ENCODE measurements at places on chromosomes 5 and 9. TPM values are rescaled to one million over a fixed set of nuclear protein-coding genes. Genes with fewer than 3 reads are reported as not detected.

Gene GLT6D1
- not detected for total RNA-seq

Gene LVRN
- total RNA-seq = 0.52 TPM

Gene PCDHGA2
- 14.0 TPM for total RNA-seq

Gene ELAVL2
- total RNA-seq = not detected

Gene OR1J2
- total RNA-seq = not detected

Gene ADAMTSL1
- 0.46 TPM for total RNA-seq

Gene MSMP
- not detected for total RNA-seq

Gene CDC20B
- not detected for total RNA-seq

Gene PCDHGA4
- 9.9 TPM for total RNA-seq

- DNase-seq = no peak
Measured at GRCh38 chr5:122835681-122836080, 9.7 kb upstream of the SNX24 start.

GRCh38 chr5:83570916-83571315 is 99.4 kb downstream of the VCAN start:
- no peak for DNase-seq

- DNase-seq = peak; percentile 20
Measured at GRCh38 chr5:1184481-1184880, 16.9 kb upstream of the SLC6A19 start.

GRCh38 chr5:172940268-172941066 is 18.8 kb upstream of the RPL26L1 start:
- no peak for DNase-seq

GRCh38 chr5:143456952-143457547 is 53.6 kb upstream of the NR3C1 start:
- no peak for DNase-seq

- DNase-seq = no peak
Measured at GRCh38 chr5:170630711-170631141, 126.9 kb downstream of the KCNIP1 start.

DNA sequence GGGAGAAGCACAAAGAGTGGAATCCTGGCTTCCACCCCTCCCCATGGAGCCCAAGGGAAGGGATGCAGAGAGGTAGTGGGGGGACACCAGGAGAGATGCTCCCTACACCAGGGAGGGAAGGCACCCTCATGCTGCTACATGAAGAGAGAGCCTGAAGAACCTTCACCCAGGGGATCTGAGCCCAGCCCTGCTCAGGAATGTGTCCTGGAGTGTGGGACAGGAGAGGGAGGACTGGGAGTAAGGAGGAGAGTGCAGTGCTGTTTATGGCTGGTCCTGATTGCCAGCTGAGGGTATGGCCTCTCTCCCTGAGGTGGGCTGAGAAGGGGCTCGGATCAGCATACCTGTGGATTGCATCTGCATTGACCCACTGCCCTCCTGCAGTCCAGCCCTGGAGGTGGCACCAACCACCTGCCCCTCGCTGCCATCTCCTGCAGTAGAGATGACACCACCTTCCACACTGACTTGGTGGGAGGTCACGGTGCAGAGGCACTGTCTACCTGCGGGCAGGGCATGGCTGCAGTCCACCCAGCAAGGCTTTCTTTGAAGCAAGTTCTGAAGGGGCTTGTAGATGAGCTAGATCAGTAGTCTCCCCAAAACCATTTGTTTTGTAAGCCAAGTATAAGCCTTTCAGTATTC is 114.9 kb upstream of the SLC25A48 start:
- DNase-seq = no peak

- no peak for DNase-seq
Measured at GRCh38 chr5:156621719-156622118, 228.4 kb upstream of the PPP1R2B start.

- DNase-seq = no peak
Measured at GRCh38 chr5:72633649-72634048, 126.4 kb upstream of the ZNF366 start.

- no peak for DNase-seq
Measured at GRCh38 chr5:142661143-142661542, 24.7 kb downstream of the FGF1 start.

GRCh38 chr9:1460143-1460769 is 410.1 kb downstream of the DMRT2 start:
- DNase-seq = no peak

- no peak for DNase-seq
Measured at GRCh38 chr9:37382982-37383357, 39.5 kb upstream of the GRHPR start.

GRCh38 chr5:5335107-5335506 is 87.4 kb upstream of the ICE1 start:
- no peak for DNase-seq

DNA sequence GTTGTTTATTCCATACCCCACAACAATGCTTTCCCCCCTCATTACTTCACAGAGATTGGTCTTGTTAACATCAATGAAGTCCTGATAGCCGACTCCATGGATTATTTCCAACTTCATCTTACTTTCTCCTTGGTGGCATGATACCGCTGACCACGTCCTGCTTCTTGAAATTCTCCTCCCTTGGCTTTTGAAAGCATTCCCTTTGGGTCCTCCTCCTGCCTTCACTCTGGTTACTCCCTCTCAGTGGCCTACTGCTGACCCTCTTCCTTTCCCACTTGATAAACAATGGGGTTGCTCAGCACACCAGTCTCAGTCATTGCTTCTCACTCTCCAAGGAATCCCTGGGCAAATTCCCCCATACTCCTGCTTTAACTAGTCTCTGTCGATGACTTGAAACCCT is 283.9 kb downstream of the SEC61B start:
- no peak for DNase-seq

DNA sequence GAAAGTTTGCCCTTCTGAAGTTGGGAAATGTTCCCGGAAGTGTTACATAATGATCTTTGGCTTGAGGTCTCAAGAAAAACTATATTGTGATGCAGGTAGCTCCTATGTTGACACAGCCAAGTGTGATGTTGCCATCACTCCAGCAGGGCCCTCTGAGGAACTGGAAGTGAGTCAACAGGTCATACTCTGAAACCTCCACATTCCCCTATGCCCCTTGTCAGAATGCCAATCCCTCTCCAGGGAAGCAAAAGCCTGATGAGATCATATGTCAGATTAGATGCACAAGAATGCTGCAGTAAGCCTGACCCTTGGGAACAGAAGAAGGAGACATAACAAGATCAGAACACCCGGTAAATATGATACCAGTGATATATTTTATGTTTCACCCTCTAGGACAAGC is 66.8 kb upstream of the ITGA2 start:
- no peak for DNase-seq

GRCh38 chr9:98634685-98635336 is 73.9 kb downstream of the GABBR2 start:
- DNase-seq = no peak

- no peak for DNase-seq
Measured at GRCh38 chr9:79788662-79789061, 216.9 kb downstream of the TLE4 start.

- DNase-seq = no peak
Measured at GRCh38 chr5:172630082-172630481, 11.0 kb upstream of the NEURL1B start.

DNA sequence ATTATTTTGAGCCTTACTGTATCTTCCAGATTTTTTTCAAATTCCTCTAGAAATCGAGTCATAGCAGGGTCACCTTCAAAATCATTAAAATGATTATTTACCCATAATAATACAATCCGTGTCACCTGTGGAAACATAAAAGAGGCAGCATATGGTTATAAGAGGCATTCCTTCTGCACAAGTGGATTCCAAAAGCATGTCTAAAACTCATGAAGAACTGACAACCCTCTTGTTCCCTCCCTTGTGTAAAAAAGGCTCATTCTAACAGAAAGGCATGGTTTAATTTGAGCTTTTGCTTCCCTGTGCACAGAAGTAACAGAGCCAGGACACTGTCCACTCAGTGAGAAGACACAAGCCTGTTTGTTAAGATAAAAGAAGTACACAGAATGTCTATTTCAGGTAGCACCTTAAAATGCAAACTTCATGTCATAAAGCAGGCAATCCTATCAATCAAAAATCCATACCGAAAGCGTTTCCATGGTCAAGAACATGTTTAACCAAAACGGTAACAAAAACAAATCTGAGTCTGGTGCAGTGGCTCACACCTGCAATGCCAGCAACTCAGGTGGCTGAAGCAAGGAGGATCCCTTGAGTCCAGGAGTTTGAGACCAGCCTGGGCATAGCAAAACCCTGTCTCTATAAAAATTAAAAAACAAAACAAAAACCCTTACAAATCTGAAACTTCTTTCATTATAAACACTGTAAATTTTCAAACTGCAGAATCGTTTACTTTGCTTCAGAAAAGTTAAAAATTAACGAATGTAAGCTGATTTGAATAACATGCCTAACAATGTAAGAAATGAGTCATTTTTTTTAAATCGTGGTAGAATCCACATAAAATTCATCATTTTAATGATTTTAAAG is 139.3 kb downstream of the RAPGEF6 start:
- no peak for DNase-seq

DNA sequence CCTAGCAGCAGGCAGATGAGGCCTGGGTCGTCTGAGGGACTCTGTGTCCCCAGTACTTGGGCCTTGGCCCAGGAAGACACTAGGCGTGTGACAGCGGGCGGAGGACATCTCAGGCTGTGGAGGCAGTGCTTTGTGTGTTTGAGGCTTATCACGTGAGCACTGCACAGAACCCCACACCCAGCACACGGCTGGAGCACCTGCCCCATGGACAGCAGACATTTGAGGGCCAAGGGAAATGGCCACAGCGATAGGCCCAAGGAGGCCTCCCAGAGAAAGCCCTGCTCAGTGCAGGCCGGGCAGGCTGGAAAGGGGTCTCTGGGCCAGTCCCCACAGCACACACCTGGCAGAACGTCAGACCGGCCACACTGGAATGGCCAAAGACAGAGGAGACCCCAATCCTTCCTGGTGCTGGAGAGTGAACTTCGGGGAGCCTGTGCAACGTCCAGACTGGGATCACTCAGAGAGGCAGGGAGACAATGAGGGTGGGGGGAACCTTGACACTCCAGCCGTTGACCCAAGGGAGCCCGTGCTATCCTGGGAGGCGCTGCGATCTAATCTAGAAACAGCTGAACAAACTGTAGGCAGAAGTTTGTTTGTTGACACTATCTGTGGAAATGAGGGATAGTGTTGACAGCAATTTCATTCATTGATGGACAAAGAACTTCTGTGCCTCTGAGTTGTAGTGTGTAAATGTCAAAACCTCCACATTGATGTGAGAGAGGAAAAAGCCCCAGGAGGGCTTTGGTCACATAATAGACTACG is 19.6 kb upstream of the FLT4 start:
- DNase-seq = no peak

DNA sequence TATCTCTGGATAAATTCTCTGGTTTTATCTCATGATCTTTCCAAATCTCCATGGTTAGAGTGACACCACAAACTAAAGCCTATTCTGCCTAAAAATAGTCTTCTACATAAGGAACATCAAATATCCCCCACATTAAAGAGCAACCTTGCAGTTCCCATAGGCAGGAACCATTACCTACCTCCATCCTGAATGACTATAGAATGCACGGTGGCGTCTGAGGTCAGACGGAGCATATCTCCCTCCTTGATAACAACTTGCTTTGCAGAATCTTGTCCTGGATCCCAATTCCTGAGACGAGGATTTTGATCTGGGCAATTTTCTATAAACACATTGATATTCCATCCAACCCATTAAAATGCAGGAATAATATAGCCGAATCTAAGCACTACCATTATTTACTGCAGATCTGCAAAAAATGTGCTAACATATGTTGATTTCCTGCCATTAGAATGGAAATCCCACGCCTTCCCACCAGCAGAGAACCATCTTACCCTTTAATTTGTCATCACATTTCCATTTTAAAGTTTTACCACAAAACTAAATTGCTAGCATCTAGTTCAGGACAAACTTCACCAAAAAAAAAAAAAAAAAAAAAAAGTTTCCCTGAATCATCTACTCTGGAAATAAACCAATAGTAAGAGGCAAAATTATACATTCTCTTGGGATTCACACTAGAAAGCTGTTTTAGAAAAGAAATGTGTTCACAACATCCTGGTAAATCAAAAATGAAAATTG is 22.1 kb downstream of the CEMIP2 start:
- DNase-seq = no peak

DNA sequence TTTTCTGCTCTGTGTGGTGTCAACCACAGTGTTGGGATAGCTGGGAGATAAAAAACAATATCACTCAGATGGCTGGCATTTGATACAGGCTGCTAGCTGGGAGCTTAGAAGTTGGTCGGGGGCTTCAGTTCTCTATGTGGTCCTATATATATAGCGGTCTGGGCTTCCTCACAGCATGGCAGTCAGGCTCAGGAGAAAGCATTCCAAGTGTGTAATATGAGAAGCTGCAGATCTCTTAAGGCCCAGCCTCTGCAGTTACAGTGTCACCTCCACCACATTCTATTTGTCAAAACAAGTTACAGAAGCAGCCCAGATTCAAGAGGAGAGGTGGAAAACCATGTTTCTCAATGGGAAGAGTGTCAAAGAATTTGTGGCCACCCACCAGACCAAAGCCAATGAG is 108.1 kb upstream of the NIPBL start:
- DNase-seq = no peak

DNA sequence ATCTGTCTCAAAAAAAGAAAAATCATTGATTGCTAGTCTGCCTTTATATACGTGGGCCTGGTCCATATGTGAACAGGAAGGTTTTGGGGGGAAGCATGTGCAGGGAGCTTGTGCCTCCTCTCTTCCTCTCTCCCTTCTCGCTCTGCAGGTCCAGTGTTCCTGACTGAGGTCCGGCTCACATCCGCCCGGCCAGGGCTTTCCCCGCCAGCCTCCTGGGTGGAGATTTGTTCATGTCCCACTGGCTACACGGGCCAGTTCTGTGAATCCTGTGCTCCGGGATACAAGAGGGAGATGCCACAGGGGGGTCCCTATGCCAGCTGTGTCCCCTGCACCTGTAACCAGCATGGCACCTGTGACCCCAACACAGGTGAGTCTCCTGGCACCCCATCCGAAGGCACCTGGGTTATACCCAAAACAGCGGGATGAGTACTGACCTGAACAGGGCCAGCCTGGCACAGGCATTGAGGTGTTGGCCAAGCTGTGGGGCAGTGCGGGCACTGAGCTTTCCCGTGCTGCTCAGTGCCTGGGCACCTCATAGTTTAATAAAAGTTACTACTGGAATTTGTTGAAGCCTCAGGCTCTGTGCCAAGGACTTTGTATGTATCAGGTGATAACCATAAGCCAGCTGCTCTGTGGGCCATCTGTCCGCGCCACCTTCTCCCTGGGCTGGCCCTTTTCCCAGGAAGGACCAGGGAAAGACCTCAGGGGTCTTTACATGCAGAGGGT is 39.4 kb upstream of the AIF1L start:
- DNase-seq = no peak

DNA sequence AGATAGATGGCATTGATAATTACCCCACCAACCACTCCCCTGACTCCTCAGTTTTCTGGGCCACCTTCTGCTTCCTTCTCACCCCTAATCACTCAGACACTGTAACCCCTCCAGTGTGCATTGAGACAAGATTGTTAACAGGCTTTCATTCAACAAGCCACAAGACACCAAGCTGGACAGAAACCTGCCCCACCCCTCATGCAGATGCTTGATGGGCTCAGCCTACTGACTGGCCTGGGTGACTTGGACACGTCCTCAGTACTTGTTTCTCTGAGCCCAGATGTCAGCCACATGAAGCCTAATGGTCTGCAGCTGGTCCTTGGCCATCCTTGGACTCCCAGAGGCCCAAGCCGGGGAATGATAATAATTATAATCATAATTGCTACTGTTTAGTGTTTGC is 71.4 kb upstream of the SMIM23 start:
- no peak for DNase-seq

Measured in heart left ventricle (tissue), 16 donors.